ENCODE measurements at places on chromosomes 7 and 10. TPM values are rescaled to one million over a fixed set of nuclear protein-coding genes. Genes with fewer than 3 reads are reported as not detected.

- DNase-seq, result no peak
Observed at GRCh38 chr7:83956104-83956503, 238.5 kb downstream of the SEMA3A start.

- no peak for DNase-seq
Observed at GRCh38 chr7:25677595-25677994, 449.3 kb upstream of the NPVF start.

- DNase-seq, result no peak
Observed at GRCh38 chr7:116209561-116210070, 723 bp upstream of the TES start.

The BAG3 gene
- polyA plus RNA-seq, result 32.3 TPM

The ZWINT gene
- 61.3 TPM for polyA plus RNA-seq

Measured in renal pelvis (tissue), 12 donors.